Fibroblast of mammary gland (primary cell): ENCODE measurements at places on chromosomes 7 and 10.
A peak's percentile ranks its signal among the peaks of the same experiment; 100 is the strongest.

- DNase-seq = peak; percentile 61
Observed at GRCh38 chr7:71497256-71497946, 365.5 kb downstream of the GALNT17 start.

- no peak for DNase-seq
Observed at GRCh38 chr7:118762451-118762850, 537.9 kb downstream of the ANKRD7 start.

DNA sequence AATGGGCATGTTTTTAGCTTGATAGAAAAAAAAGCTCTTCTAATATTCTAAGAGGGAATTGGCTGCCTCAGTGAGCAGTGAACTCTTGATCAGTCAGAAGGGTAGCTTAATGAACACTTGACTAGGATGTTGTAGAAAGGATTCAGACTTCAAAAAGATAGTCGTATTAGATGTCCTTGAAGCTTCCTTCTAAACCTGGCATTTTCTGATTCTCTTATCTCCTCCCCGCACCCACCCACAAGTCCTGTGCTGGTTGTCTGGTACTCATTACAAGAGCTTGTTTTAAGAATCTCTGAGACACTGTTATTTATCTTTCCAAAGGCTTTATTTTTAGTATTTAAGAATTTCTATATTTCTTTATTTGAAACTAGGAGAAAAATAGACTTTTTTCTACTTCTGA, 7.4 kb upstream of the SMIM30 start:
- no peak for DNase-seq

- peak; percentile 53 for DNase-seq
Observed at GRCh38 chr10:63383141-63383540, 82.6 kb downstream of the JMJD1C start.

DNA sequence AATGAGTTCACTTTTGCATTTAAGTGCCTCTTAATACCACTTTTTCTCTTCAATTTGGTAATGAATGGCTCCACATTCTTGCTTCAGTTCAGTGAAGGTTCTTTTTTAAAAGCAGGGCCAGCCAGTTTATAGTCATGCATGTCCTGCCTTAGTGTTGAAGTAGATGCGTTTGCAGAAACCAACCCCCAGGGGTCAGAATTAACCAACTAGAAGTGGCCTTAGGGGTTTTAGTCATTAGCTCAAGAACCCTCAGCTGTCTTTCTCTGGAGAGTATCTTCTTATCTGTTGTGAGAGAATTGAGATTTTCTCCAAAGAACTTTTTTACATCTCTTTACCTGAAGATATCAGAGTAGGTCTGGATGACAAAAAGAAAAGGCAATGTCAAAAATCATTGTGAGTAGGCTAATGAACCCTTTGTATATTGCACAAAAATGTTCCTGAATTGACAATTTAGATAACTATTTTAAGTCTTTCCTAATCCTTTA, 82.2 kb downstream of the PIK3CG start:
- peak; percentile 77 for DNase-seq

DNA sequence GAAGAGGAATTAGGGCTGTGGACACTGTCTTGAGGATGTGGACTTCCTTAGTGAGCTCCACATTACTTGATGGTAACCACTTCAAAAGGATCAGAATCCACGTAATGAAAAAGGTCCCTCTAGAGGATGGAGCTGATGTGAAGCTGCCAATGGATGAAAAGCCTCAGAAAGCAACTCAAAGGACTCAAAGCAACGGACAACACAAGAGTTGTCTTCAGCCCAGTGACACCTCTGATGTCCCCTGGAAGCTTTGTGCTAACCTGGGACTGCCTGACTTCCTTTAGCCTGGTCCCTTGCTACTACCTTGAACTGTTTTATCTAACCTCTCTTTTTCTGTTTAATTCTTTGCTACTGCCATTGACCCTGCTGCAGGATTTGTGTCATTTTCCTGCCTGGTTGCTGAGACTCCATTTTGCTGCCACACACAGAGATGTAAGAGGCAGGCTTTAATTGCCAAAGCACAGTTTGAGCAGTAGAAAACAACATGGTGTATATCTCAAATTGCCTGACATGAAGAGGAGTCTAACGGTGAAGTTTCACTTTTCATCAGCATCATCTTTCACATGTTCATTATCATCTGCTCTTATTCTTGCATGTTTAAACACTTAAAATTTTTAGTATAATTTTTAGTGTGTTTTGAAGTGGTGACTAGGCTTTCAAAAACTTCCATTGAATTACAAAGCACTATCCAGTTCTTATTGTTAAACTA, 11.1 kb upstream of the SGCE start:
- no peak for DNase-seq
